ENCODE measurements at places on chromosomes 3 and 15.

- DNase-seq = no peak
These were observed 627.1 kb downstream of the NAALADL2 start for GRCh38 chr3:175486255-175486654.

GRCh38 chr15:68475449-68475848 is 43.5 kb upstream of the ITGA11 start:
- DNase-seq = no peak

DNA sequence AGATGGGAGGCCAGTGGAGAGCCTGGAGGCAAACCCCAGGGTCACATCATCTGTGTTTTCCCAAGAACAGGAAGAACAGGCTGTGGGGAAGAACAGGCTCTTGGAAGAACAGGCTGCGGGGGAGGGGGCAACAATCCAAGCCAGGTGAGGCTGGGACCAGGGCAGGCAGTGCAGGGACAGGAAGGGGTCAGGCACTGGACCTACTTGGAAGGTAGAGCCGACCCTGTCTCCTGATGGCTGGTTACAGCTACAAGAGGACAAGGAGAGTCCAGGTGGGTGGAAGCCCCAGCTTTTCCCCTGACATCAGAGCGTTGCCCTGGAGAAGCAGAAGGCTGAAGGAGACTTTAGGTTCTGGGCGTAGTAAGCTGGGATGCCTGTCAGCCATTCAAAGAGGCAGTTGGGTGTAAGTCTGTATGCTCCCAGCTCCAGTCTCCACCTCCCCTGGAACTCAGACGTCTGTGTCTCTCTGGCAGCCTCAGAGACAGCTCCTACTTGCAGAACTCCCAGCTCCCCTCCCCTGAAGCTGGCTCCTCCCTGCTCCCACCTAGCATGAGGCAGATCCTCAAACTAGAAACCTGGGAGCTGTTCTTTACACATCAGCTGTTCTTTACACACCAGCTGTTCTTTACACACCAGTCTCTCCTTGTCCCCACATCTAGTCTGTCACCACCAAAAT is 130.9 kb downstream of the DNAJB8 start:
- DNase-seq = no peak

DNA sequence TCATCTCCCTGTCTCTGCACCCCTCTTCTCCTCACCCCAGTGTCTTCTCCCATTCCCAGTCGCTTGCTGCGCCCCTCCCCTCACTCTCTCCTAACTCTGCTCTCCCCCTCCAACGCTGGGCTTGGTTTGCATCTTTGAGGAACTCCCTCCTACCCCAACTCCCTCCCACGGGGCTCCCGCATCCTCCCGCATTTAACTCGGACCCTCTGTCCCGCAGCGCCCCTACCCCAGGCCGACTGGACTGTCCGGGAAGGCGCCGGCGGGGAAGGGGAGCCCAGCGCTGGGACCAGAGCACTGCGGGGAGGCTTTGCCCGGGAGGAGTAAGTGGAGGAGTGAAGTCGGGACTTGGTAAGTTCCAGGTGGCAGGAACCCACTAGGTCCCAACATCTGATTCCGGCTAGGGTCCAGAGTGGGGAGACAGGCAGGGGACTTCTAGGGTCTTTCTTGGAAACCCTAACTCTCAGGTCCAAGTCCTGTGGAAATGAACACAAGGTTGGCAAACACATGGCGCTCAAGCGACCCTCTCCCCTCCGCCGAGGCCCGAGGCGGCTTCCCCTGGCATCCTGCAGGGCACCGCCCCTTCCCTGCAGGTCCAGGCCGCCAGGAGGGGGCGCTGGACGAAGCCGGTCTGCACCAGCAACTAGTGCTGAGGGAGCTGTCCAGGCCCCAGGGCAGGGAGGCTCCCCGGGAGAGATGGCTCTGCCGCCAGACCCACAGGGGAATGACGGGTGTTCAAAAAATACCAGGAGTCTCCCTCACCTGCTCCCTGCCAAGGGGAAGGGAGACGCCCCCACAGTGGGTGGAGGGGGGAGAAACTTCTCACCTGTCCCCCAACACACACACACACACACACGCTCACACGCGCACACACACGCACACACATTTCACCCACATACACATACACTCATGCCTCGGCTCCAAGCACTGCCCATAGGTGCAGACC is 53.2 kb downstream of the LHFPL4 start:
- peak; percentile 26 for DNase-seq

DNA sequence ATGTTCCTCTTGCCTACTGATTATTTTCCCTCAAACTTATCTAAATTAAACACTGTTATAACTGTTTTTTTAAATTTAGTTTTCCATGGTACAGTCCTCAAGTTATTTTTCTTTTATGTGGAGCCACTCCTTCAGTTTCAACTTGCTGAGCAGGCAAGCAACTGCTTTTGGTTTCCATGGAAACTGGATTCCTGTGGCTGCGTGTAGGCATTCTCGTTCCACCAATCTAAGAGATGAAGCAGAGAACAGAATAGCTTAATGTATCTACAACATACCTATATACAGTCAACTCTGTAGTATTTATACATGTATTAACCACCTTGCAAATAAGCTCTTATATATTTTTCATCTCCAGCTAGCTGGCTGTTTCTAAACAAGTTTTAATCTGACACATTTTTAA is 25.8 kb upstream of the ANXA2 start:
- peak; percentile 8 for DNase-seq

- DNase-seq = no peak
These were observed 230.3 kb upstream of the TLE3 start for GRCh38 chr15:70327856-70328678.

DNA sequence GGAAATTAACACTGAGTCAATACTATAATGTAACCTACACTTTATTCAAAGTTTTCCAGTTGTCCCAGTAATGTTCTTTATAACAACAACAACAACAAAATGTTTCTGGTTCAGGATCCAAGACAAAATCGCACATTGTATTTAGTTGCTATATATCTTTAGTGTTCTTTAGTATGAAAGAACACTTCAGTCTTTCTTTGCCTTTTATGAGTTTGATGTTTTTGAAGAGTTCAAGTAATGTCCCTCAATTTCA is 7.6 kb upstream of the GRAMD1C start:
- no peak for DNase-seq

DNA sequence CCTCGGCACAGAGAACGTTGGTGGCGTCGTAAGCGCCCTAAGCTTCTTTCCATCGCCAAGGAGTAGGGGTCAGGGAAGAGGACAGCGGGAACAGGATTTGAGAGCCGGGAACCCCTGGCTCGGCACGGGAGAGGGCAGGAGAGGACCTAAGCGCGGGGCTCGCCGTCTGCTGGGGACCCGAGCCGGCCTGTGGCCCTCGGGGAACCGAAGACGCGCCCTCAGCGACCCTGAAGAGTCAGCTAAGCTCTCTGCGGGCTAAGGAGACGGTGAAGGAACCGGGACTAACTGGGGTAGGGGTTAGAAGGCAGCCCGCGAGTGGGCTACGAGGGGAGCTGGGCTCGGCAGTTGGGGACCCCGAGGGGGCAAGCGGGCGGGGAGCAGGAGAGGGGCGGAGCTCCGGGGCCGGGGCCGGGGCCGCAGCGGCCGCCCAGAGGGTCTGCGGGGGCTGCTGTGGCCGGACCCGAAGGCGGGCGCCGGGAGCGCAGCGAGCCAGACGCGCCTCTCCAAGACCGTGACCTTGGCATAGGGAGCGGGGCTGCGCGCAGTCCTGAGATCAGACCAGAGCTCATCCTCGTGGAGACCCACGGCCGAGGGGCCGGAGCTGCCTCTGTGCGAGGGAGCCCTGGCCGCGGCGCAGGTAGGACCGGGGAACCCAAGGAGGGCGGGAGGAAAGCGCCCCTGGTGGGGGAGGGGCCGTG is 574 bp downstream of the CASR start:
- DNase-seq = no peak

DNA sequence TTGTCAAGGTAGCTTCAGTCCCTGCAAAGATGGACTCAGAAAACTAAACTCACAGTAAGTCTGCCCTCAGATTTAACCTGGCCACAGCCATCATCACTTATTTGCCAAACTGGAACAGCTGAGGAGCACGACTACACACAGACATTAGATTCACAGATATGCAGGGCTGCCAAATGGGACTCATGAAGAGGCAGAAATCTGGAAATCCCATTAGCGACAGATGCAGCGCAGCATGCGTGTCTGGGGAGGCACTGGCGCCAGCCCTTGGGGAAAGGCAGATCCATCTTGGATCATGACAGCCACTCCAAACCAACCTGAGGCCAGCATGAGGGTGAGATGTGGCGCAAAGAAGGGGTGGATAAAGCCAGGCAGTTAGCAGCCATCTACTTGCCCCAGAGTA is 160.7 kb upstream of the TSC22D2 start:
- DNase-seq = no peak

GRCh38 chr15:61828860-61829513 is 231.3 kb downstream of the VPS13C start:
- DNase-seq = no peak

DNA sequence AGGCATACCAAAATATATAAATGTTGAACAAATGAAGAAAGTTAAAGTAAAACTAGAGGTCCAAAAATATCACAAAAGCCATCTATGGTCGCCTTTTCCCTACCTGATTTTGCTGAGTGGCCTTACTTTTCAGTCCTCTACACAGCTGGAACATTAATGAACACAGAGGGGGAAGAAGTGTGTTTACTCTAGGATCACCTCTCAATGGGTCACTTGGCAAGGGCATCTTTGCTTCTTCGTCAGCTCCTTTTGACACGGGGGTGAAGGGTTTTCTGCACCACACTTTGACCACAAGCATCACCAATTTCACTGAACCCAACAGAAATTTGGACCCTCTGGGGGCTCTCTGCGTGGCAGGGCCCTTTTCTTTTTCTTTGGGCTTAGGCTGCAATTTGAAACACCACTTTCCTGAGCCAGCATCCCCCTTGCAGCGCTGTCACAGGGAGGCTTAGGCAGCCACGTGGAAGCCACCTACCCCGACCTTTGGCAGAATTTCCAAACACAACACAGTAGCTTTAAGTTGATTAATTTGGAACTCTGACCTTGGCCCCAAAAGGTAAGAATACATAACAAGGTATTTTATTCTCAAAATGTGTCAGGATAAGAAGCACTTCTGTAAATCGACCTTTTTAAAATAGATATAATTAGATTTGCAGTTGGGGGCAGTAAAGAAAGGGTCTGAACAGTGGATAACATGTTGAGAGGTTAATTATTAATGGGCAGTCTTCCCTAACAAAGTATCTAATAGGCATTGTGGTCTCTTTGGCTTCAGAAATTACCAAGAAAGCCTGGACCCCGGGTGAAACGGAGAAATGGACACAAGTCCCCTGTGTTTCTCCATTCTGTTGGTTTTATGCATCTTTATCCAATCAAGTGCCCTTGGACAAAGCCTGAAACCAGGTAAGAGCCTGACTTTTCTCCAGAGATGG is at the start of gene LIPC:
Gene LIPC (plus strand): TSS at position 771 of the 929 bp plus-strand sequence. CDS start 42 bp downstream, at position 813.
- DNase-seq = no peak

- no peak for DNase-seq
These were observed 49.0 kb downstream of the NKIRAS1 start for GRCh38 chr3:23867838-23868237.

- DNase-seq = no peak
These were observed 18.5 kb downstream of the RYK start for GRCh38 chr3:134232151-134232550.

DNA sequence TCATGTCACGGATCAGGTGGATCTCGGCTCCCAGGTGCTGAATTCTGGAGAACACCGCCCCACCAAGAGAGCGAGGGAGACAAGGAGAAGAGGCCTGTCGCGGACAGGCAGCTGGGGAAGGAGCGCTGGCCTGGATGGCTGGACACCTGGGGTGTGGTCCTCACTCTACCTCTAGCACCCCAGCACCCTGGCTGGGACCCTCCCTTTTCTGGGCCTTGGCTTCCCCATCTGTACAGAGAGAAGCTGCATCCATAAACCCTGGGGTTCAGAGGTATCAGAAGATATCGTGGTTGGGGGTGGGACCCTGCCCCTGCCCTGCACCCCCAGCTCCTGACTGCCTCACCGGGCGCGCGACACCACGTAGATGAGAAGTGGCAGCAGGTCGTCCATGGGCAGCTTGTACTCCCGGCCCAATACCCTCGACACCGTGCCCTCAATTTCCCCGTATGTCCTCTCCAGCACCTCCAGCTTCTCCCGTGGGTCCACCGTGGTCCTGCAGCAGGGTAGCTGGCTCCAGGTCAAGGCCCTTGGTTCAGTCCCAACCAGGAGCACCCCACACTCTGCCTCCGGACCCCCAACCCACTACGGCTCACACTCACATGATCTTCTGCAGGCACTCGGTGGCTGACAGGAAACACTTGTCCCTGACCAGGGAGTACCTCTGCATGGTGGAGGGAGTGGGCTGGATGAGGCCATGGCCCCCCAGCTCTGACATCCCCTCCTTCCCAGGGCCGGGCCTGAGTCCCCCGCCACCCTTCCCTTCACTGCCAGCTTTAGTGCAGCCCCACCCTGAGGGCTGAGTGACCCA is 21.7 kb downstream of the ALS2CL start:
- DNase-seq = no peak

DNA sequence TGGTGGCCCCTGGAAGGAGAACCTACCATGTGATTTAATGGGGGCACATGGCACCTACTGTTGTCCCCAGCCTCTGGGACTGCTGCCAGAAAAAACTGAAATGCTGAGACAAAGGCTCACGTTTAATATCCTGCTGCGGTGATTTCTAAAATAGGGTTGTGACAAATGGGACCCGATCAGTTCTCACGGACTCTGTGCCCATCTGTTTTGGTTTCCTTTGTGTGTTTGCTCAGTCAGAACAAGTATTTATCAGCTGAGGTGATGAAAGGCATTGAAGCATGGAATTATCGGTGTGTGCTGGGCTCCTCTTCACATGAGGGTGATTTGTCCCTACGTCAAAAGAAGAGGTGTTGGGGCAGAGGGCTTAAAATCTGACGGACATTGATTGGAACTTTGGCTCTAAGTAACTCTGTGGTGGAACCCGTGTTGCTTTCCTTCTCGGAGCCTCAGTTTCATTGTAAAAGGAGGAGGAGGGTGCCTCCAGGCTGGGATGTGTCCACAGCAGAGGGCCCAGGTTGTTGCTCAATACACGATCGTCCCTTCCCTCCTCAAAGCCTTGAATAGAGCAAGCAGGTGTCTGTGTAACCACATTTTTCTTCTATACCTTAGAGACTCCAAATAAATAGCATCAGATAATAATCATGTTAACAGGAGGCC is 283.3 kb upstream of the RGMA start:
- no peak for DNase-seq

GRCh38 chr3:148329481-148330235 is 368.0 kb upstream of the AGTR1 start:
- no peak for DNase-seq

GRCh38 chr3:196454935-196455334 is 22.7 kb upstream of the UBXN7 start:
- no peak for DNase-seq

DNA sequence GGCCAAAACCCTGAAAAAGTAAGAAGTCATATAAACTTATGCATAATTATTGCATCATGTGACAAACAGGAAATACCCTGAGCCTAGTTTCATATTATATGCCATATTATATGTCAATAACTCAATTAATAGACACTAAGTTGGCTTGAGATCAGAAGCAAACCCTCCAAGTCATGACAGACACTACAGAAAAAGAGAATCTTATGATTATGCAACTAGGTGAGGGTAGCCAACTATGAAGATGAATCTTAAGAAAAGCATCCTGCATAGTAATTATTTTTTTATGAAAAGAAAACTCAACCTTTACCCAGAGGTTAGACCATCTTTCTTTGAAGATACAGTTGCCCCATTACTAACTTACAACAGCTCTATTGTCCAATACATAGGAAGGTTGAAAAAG is 192.4 kb upstream of the VEPH1 start:
- DNase-seq = no peak
